ENCODE measurements at places on chromosomes 1 and 21. TPM values are rescaled to one million over a fixed set of nuclear protein-coding genes. Genes with fewer than 3 reads are reported as not detected.

The KRTAP8-1 gene
- total RNA-seq, result not detected

The DCST1 gene
- not detected for total RNA-seq

The FCGR2B gene
- not detected for total RNA-seq

The RAB29 gene
- 9.0 TPM for total RNA-seq

The FAM229A gene
- total RNA-seq, result 7.7 TPM

The LPAR3 gene
- total RNA-seq, result 1.2 TPM

The CRYAA gene
- not detected for total RNA-seq

The KCNN3 gene
- 0.84 TPM for total RNA-seq

The SHISA4 gene
- 10.8 TPM for total RNA-seq

The TTC22 gene
- total RNA-seq, result not detected

The RPS8 gene
- 2,317 TPM for total RNA-seq

The TMEM82 gene
- total RNA-seq, result not detected

The ELF3 gene
- 0.55 TPM for total RNA-seq

The TNFRSF14 gene
- 0.61 TPM for total RNA-seq

The HAX1 gene
- 63.4 TPM for total RNA-seq

The COL8A2 gene
- total RNA-seq, result 0.09 TPM

The ZNF683 gene
- total RNA-seq, result not detected

The NKAIN1 gene
- 73.2 TPM for total RNA-seq

The F5 gene
- not detected for total RNA-seq

The LEMD1 gene
- 10.2 TPM for total RNA-seq

The CR1L gene
- total RNA-seq, result not detected

The MAEL gene
- total RNA-seq, result 0.20 TPM

The SHISAL2A gene
- 0.65 TPM for total RNA-seq

The EPHA2 gene
- total RNA-seq, result 25.0 TPM

The IGSF3 gene
- 27.2 TPM for total RNA-seq

The LRRC38 gene
- total RNA-seq, result not detected

The ACKR1 gene
- 0.98 TPM for total RNA-seq

The CNR2 gene
- not detected for total RNA-seq

The SPATA21 gene
- total RNA-seq, result not detected

The GCSAML gene
- total RNA-seq, result not detected

The ACTL8 gene
- not detected for total RNA-seq

The LMX1A gene
- total RNA-seq, result not detected

Data from neural crest cell (in vitro differentiated cells).